CD4-positive, alpha-beta memory T cell (primary cell): ENCODE measurements at places on chromosomes 2 and 18. TPM values are rescaled to one million over a fixed set of nuclear protein-coding genes. Genes with fewer than 3 reads are reported as not detected.

LAMA1 gene
- not detected for total RNA-seq

ADI1 gene
- total RNA-seq = 32.3 TPM

TUBA3E gene
- not detected for total RNA-seq

NIF3L1 gene
- 30.0 TPM for total RNA-seq

ALPI gene
- not detected for total RNA-seq

C1QL2 gene
- not detected for total RNA-seq

CDH20 gene
- not detected for total RNA-seq

IL37 gene
- not detected for total RNA-seq

LRP1B gene
- total RNA-seq = not detected

ECEL1 gene
- total RNA-seq = not detected
